Chondrocyte (in vitro differentiated cells): ENCODE measurements at places on chromosomes 5 and 9. TPM values are rescaled to one million over a fixed set of nuclear protein-coding genes. Genes with fewer than 3 reads are reported as not detected.

Gene WDR55
- total RNA-seq = 24.5 to 31.4 TPM (median 24.6 TPM) in 3 replicates

Gene PCDHGA3
- total RNA-seq = 0.12 to 0.51 TPM (median 0.28 TPM) in 3 replicates

Gene GABRB2
- not detected in 3 replicates for total RNA-seq

Gene SLC12A7
- total RNA-seq = 2.0 to 4.9 TPM (median 3.7 TPM) in 3 replicates

Gene DROSHA
- 59.3 to 82.6 TPM (median 60.6 TPM) in 3 replicates for total RNA-seq

Gene LEAP2
- 0.35 to 0.72 TPM (median 0.60 TPM) in 3 replicates for total RNA-seq

Gene FUT7
- total RNA-seq = not detected in 3 replicates

Gene AK8
- total RNA-seq = 0.22 to 1.5 TPM (median 0.33 TPM) in 3 replicates

Gene SLC25A2
- total RNA-seq = 0.15 to 0.48 TPM (median 0.41 TPM) in 3 replicates

Gene WDR38
- total RNA-seq = not detected in 3 replicates

Gene ANKDD1B
- total RNA-seq = 0.42 to 1.2 TPM (median 0.72 TPM) in 3 replicates

Gene NFIB
- 28.2 to 66.3 TPM (median 63.1 TPM) in 3 replicates for total RNA-seq

Gene TSSK1B
- 0.10 to 0.36 TPM in 2 of 3 replicates, not detected in the other for total RNA-seq

Gene WWC1
- total RNA-seq = 2.1 to 4.9 TPM (median 2.1 TPM) in 3 replicates

Gene RFESD
- 0.97 to 1.9 TPM (median 1.7 TPM) in 3 replicates for total RNA-seq

Gene CEP78
- 15.9 to 23.2 TPM (median 17.6 TPM) in 3 replicates for total RNA-seq

Gene CLPTM1L
- 75.8 to 108 TPM (median 81.6 TPM) in 3 replicates for total RNA-seq

Gene MLANA
- total RNA-seq = not detected in 3 replicates

Gene TMC1
- not detected in 3 replicates for total RNA-seq

Gene CDX1
- total RNA-seq = 0.44 to 0.57 TPM in 2 of 3 replicates, not detected in the other

Gene CSNK1G3
- total RNA-seq = 39.4 to 46.6 TPM (median 42.2 TPM) in 3 replicates

Gene GKAP1
- total RNA-seq = 1.7 to 2.6 TPM (median 1.9 TPM) in 3 replicates

Gene PLGRKT
- total RNA-seq = 11.1 to 16.6 TPM (median 13.5 TPM) in 3 replicates

Gene HACD4
- 0.97 to 1.3 TPM (median 0.97 TPM) in 3 replicates for total RNA-seq

Gene SLC34A3
- total RNA-seq = not detected in 3 replicates

Gene LMNB1
- total RNA-seq = 10.8 to 19.2 TPM (median 14.2 TPM) in 3 replicates

Gene LHX6
- total RNA-seq = not detected in 3 replicates

Gene CFAP90
- 0.27 to 0.36 TPM in 2 of 3 replicates, not detected in the other for total RNA-seq

Gene SPATA9
- total RNA-seq = 0.67 to 1.7 TPM (median 1.1 TPM) in 3 replicates

Gene C5orf58
- not detected in 3 replicates for total RNA-seq

Gene ANKRD31
- 0.10 to 0.24 TPM (median 0.18 TPM) in 3 replicates for total RNA-seq

Gene ADCY2
- 0.36 to 0.95 TPM in 2 of 3 replicates, not detected in the other for total RNA-seq

Gene ZNF608
- total RNA-seq = 20.7 to 36.3 TPM (median 23.8 TPM) in 3 replicates

Gene SLC24A2
- total RNA-seq = not detected in 3 replicates

Gene IL5
- total RNA-seq = not detected in 3 replicates

Gene SLC45A2
- total RNA-seq = 0.12 to 0.51 TPM in 2 of 3 replicates, not detected in the other

Gene KIF24
- total RNA-seq = 0.90 to 2.5 TPM (median 1.0 TPM) in 3 replicates

Gene MARCHF3
- total RNA-seq = 1.5 to 2.2 TPM (median 2.0 TPM) in 3 replicates

Gene KIF20A
- total RNA-seq = 5.2 to 15.9 TPM (median 14.3 TPM) in 3 replicates

Gene SPINK4
- total RNA-seq = not detected in 3 replicates

Gene CTSV
- 0.34 to 0.90 TPM (median 0.85 TPM) in 3 replicates for total RNA-seq

Gene PIP5KL1
- 1.4 to 4.3 TPM (median 2.7 TPM) in 3 replicates for total RNA-seq

Gene NTNG2
- 3.0 to 4.8 TPM (median 3.4 TPM) in 3 replicates for total RNA-seq

Gene C9orf85
- total RNA-seq = 8.5 to 10.0 TPM (median 8.5 TPM) in 3 replicates

Gene GRM6
- total RNA-seq = not detected in 3 replicates

Gene HEMGN
- total RNA-seq = not detected in 3 replicates

Gene SAXO1
- total RNA-seq = 0.17 TPM in 1 of 3 replicates, not detected in the others

Gene GRXCR2
- not detected in 3 replicates for total RNA-seq

Gene PLAC8L1
- 0.59 to 0.97 TPM (median 0.94 TPM) in 3 replicates for total RNA-seq

Gene MUSK
- total RNA-seq = not detected in 3 replicates

Gene LIX1
- total RNA-seq = 0.12 to 0.20 TPM in 2 of 3 replicates, not detected in the other

Gene BTNL3
- total RNA-seq = not detected in 3 replicates

Gene COL15A1
- 5.2 to 7.1 TPM (median 5.4 TPM) in 3 replicates for total RNA-seq

Gene FGF18
- total RNA-seq = 1.7 to 18.1 TPM (median 2.1 TPM) in 3 replicates

Gene CDH9
- total RNA-seq = not detected in 3 replicates
